NT2/D1 (cell line): ENCODE measurements at places on chromosomes 13 and 19.

DNA sequence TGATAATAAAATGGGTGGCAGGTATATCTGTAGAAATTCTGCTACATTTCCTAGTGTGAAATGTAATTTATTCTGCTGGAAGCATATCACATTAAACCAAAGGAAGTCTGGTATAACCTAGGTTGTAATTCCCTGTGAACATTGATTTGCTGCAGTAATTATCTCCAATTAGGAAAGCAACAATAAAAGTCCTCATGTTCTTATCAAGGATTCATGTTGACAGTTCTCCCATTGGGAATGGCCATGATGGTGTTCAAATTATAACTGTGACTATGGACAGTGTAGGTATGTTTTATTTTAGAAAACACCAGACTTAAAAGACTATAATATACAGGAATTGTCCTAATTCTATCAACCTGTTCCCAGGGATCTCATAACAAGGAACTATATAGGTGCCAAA lies 513.5 kb upstream of the MIR17HG start:
- DNase-seq = no peak

- DNase-seq = no peak
Measured at GRCh38 chr19:45346449-45346848, 5.9 kb downstream of the KLC3 start.

DNA sequence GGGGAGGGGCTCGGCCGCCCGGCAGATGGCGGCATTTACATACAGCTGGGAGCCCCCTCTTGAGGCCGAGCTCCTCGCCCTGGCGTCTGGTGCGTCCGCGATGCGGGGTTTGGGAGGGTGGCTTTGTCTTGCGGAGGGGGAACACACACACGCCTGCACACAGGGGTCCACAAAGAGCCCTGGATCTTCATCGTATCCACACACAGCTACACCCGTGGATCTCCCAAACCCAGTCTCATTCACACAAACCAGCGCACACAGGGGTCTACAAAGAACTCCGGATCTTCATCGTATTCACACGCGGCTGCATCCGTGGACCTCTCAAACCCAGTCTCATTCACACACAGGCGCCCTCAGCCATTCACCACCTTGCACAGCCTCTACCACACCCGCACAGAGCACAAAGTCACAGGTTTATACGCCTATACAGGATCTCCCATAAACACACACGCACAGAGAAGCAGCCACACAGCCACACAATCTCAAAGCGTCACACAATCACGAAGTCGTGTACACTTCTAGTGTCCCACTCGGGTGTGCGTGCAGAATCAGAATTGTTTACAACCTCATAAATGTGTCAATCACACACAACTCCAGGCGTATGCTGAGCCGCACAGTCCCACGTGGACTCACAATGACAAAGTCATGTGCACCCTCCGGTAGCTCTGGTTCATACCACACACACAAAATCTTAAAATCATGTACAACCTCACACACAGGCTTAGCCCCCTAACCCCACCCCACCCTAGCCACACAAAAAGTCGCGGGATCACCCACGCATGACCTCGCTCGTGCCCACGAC lies 550 bp upstream of the DLL3 start:
- DNase-seq = no peak

DNA sequence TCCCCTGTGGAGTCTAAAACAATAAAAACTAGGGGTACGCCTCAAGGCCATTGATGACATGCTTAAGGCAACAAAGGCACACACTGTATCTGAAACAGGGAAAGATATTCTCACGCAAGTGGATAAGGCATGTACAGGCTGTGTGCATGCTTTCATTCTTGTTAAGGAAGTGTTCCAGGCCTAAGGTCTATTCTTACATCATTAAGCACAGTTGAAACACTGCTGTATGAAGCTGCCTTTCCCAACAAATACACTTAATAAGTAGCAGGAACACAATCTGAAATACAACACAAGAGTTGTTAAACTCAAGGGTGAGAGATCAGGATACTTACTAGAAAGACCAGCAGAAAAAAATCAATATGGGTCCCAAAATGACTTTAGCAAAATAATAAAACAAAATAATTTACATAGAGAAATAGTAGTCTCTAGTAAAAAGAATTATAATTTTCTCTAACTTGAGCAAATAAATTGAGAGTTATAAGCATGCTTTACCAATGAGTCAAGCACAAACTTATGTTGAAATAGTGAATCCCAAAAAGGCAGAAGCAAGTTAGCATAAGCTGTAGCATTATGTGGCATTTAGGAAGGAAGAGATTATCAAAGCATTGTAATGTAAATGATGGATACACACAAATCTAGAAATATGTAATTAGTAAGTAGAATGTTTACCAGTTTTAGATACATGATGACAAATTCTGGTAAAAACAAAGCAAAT lies 796.9 kb downstream of the SLITRK1 start:
- DNase-seq = no peak
